ENCODE measurements at places on chromosomes 1 and 21. TPM values are rescaled to one million over a fixed set of nuclear protein-coding genes. Genes with fewer than 3 reads are reported as not detected.

The KCNJ9 gene
- total RNA-seq = not detected

The CFAP107 gene
- not detected for total RNA-seq

The CYP4A22 gene
- not detected for total RNA-seq

The HAO2 gene
- not detected for total RNA-seq

The REN gene
- not detected for total RNA-seq

The ARMH1 gene
- total RNA-seq = 6.7 TPM

The ADCY10 gene
- total RNA-seq = not detected

The MROH9 gene
- not detected for total RNA-seq

The MCOLN2 gene
- 0.89 TPM for total RNA-seq

The ADGRL4 gene
- 10.9 TPM for total RNA-seq

The MYOC gene
- total RNA-seq = 0.10 TPM

The VANGL2 gene
- 17.7 TPM for total RNA-seq

The GRIK1 gene
- total RNA-seq = not detected

The RGS7 gene
- not detected for total RNA-seq

The CFH gene
- 30.3 TPM for total RNA-seq

The S100A12 gene
- total RNA-seq = not detected

The CHI3L2 gene
- total RNA-seq = 1.6 TPM

The GIPC2 gene
- total RNA-seq = 1.1 TPM

The DAB1 gene
- not detected for total RNA-seq

The NBPF20 gene
- 13.5 TPM for total RNA-seq

The C21orf58 gene
- total RNA-seq = 1.8 TPM

The ZNF691 gene
- total RNA-seq = 6.3 TPM

The ALPL gene
- 11.1 TPM for total RNA-seq

The TAS1R1 gene
- not detected for total RNA-seq

All from renal cortical epithelial cell (primary cell).